ENCODE measurements at places on chromosomes 1 and 21.

GRCh38 chr1:26119892-26120608 is 8.4 kb downstream of the PDIK1L start:
- no peak for DNase-seq

DNA sequence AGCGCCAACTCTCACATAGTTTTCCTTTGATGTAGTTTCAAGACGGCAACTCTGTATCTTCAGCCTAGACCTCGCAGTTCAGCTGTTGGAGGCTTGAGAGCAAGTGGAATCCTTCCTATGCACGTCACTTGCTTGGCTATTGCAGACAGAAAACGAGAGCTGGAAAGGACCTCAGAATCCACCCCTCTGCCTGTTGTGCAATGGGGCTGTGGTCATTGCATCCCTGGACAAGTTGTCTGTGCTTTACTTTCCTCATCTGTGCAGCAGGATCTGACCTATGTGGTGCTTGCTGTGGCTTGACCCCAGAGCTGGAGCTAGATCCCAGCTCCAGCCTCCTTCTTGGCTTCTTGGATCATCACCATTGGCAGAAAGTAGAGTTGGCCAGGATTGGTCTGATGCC is 50.0 kb upstream of the IGSF21 start:
- no peak for DNase-seq

GRCh38 chr1:70033266-70033873 is 172.0 kb downstream of the LRRC40 start:
- DNase-seq, result no peak

DNA sequence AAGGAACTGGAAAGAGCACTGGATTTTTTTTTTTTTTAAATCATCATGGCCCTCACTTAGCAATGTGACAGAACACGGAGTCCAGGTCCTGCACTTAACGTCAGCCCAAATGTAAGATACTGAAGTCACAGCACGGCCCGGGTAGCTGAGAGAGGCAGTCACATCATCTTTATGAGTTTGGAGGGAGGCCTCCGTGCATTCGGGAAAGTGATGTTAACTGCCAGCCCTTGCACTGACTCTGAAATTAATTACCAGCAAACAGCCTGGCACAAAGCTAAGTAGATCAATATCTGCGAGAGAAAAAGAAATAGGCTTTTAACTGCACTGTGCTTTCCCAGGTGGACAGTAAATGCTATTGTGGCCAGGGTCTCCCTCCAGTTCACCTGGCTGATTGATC is 109.5 kb upstream of the ADAR start:
- DNase-seq, result no peak

- no peak for DNase-seq
Measured at GRCh38 chr21:37665230-37666024, 250.8 kb downstream of the KCNJ6 start.

DNA sequence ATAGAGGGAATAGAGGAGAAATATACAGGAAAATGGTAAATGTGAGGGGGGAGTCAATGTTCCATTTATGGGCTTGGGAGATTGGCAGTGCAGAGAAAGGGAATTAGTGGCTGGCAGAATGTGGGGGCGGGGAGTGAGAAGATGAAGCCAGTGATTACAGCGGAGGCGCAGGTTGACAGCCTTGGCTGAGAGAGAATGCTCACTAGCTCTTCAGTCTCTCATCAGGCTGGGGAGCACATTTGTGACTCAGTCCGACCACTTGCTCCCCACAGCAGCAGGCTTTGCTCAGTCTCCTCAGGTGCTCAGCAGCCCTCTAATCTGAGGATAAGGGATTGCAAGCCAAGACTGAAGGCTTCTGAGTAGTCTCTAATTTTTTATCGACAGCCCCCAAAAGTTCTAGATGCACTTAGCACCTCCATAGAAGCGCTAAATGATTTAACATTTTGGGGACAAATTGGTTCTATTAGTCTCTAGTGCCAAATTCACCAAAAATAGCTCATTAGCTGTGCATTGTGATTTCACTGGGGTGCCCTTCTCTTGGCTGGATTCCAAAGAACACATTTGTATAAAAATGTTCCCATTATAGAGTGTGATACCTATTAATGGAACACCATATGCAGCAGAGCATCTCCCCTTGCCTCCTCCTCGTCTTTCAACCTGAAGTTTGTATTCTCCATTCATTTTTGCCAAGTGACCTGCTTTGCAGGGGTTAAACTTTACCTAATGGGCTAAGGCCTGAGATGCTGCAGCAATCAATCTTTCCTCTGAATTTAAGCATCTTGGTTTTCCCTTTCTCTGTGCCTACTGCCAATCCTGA is 191.8 kb downstream of the ZNF326 start:
- DNase-seq, result no peak

DNA sequence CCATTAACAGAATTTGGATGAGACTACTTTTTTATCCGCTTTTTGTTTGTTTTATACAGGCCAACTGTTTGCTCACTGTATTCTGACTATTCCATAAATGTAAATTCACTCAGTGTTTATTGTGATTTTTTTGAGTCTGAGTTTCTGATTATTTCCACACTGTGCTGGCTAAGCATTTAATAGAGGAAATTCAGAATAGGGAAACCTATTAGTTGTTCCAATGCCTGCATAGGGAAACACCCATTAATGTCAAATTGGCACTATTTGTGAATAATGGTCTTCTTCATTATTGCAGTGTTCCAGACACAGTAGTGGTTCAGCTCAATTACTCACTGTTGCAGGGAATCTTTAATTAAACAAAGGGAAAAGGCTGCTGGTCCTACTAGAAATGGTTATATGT is 174.7 kb upstream of the SGIP1 start:
- no peak for DNase-seq

GRCh38 chr1:5813480-5813879 is 178.7 kb downstream of the NPHP4 start:
- DNase-seq, result no peak

GRCh38 chr1:56533197-56533596 is 46.2 kb downstream of the PLPP3 start:
- DNase-seq, result no peak

GRCh38 chr1:15799004-15799867 is 8.2 kb downstream of the UQCRHL start:
- DNase-seq, result peak; percentile 18

- DNase-seq, result peak; percentile 32
Measured at GRCh38 chr21:44304877-44305293, 5.0 kb downstream of the PFKL start.

DNA sequence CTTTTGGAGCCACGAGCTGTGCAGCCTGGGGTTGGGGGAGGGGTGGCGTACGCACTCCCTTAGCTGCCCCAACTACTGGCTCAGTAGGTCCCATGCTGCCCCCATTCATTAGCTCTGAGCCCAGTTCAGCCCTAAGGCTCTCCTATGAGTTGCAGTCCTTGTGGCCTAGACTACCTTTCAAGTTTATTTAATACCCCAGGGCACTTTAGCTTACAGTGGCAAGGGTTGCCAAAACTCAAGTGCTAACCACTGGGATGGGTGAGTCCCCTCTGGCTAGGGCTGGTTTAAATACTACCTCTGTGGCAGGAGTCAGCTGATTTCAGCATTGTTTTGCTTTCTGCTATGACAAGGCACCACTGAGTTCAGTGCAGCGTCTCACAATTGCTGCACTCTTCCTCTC is 118.2 kb downstream of the ODF2L start:
- DNase-seq, result no peak

DNA sequence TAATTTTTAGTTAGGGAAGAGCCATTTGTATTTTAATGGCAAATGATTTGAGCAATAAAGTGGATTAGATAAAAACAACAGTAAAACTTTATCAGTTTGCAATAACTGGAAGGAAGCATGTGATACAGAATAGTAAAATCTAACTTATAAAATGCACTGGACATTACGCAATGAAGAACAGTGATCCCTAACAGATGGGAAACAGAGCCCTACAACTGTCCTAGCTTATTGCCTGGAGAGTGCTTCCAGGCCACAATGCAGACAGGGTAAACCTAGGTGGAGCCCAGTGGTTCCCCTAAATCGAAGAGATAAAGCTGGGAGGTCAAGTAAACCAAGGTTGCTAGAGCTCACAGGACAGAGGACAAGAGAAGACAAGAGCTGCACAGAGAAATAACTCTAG is 7.0 kb downstream of the OMA1 start:
- DNase-seq, result no peak

DNA sequence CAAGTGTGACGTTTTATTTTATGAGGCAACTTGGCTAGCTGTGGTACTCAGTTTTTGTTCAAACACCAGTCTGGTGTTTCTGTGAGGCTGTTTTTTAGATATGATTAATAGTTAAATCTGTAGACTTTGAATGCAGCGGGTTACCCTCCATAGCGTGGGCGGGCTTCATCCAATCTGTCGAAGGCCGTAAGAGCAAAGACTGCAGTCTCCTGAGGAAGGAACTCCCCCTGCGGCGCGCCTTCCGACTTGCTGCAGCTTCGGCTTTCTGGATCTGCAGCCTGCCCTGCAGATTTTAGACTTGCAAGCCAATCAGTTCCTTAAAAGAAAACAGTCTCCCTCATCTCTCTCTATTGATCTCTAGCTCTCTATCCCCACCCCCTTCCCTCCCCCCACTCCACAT is 4.2 kb upstream of the ZNF496 start:
- no peak for DNase-seq

DNA sequence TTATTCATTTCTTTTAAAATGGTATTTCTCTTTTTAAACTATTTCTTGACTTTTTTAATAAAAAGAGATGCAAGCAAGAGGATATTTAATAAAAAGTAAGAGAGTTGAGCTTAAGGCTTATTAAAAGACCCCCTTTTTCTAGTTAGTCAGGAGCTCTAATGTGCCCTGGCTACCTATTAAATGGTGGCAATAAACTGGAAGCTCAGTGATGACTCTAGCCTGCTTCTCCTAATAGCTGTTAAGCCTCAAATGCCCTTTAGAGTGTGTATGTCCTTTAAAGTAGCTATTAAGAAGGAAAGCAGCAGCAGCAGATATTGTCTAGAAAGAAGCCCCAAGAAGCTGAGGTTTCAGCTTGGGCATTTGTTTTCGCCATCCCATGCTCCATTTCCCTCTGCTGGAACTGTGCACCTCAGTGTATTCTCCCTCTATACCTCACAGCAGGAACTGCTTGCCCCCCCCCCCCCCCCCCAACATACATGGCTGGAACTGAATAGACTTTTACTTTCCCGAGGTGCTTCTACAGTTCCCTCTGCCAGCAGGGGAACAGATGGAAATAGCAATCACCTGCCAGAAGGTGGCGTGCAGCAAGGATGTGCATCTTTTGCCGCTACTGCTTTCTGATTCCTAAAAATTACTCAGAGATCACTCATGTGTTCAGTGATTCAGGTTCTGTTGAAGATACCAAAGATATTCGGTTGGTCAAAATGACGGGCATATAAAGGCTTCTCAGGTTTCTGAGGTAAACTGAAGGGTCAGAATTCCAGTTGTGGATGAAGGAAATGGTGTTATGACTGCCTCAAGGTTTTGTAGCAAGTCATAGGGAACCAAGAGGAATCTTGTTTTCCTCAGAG is 2.5 kb downstream of the RGS4 start:
- DNase-seq, result peak; percentile 16

DNA sequence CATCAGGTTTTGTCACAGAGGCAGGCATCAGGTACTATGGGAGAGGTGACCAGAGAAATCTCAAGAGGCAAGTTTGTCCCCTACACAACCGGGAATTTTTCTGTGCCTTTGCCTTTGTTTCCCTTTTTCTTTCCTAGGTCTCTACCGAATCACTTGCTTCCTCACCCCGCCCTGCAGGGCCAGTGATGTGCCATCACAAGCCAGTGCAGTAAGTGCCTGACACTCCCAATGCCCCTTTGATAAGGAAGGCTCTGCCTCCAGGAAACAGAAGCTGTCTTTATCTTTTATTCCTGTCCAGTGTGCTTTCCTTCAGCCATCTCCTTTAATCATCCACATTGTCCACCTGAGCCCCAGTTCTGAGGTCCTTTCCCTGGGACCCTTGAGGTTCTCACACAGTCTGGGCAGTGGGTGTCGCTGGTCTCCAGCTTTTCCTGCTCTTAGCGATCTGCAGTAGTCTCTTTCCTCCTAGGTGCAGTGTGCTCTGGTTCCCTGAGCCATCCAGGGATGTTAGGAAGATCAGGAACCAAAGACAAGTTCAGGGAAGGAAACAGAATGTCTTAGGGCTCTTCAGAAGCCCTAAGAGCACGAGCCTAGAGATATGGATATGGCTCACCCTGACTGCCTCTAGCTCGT is 36.6 kb downstream of the GJA5 start:
- no peak for DNase-seq

DNA sequence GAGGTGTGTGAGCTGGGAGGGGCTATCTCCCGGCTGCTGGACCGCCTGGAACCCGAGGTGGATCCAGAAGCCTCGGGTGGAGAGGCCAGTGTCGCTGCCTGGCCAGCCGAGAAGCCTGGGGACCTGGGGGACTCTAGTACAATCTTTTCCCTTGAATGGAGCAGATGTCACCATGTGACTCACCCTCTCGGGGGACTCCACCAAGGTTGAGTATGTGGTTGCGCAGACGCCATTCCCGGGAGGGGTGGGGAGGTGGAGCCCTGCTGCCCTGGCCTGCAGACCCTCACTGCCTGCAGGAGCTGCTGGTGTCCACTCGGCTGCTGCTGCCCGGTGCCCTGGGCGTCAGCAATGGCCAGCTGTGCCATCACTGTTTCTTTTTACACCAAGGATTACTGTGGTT is 40.3 kb downstream of the TP73 start:
- DNase-seq, result no peak
